ENCODE measurements at places on chromosomes 4 and X.

DNA sequence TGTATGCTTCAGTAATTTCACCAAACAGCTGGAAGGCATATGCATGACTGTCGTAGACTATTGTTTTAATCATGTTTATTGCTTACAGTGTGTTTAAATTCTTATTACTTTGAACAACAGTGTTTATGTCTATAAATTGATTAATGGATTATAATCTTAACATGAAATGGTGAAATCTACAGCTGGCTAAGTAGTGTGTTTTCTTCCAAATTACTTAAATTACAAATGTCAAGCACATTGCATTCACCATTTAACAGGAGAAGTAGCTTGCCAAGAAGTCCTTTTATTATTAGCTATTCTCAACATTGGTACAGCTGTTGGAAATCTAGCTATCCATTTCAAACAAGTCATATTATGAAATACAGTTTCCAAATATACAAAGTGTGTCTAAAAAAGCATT is 849.3 kb upstream of the PCDH10 start:
- DNase-seq = no peak

DNA sequence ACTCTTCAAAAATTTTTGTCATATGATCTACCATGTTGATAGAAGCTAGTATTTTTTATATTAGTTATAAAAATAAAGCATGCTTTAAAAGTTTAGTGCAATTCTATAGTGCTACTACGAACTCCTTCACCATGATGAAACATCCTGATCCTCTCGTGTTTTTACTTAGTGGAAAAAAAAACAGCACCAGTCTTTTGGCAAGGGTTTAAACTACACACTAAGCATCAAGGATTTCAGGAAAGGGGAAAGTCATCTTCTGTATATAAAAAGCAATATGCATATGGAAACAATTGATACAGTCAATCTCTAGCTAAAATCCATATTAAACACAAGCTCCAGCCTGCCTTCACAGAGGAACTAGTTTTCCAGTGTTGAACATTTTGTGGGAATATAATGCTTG is 18.7 kb downstream of the CHM start:
- DNase-seq = no peak

GRCh38 chrX:2793752-2794151 is 35.0 kb upstream of the GYG2 start:
- peak; percentile 46 for DNase-seq

DNA sequence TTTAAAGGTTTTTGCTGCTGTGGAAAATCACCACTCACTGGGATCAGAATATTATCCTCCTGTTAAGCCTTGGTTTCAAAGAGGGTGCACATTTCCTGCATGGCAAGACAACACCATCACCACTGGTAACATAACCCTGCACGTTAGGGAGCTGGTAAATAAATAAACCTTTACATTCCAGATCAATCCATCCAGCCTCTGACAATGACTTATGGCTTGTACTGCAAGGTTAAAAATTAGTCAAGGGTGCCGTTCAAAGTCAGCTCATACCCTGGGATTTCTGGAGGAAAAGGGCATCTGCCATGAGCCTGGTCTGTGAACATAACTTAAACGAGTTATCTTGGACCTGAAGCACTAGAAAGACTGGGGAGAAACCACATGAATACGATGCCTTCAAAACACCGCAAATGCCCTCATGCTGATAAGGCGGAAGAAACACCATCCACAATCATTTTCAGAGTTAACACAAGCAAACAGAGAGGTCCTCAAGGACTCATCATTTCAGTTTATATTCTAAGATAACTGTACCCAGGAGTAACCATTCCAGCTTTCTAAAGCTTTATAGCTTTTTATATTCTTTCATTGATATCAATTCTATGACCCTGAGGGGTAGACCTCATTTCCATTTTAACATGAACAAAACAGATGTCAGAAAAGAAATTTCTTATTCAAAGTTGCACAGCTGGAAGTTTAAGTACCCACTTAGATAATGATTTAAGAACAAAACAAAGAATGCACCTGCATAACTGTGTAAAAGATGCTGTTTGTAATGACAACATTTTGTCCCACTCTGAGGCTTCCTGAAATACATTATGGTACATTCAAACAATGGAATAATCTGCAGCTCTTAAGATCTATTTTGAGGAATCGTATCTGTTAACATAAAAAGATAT is 103.1 kb downstream of the NPNT start:
- no peak for DNase-seq

- no peak for DNase-seq
Observed at GRCh38 chr4:17097362-17097761, 198.9 kb upstream of the LDB2 start.

GRCh38 chr4:112150920-112151319 is 5.7 kb downstream of the FAM241A start:
- DNase-seq = no peak

- no peak for DNase-seq
Observed at GRCh38 chr4:8104491-8105305, 53.9 kb downstream of the ABLIM2 start.

Measured in WERI-Rb-1 (cell line).